ENCODE measurements at places on chromosomes 1 and 21. TPM values are rescaled to one million over a fixed set of nuclear protein-coding genes. Genes with fewer than 3 reads are reported as not detected.

The PLEKHN1 gene
- 3.8 TPM for total RNA-seq

The IER5 gene
- 21.2 TPM for total RNA-seq

The AMPD1 gene
- not detected for total RNA-seq

The LHX8 gene
- not detected for total RNA-seq

The CDC14A gene
- total RNA-seq = 19.4 TPM

The TINAGL1 gene
- 3.0 TPM for total RNA-seq

- no peak for DNase-seq
Measured at GRCh38 chr1:46675549-46676314, 4.1 kb downstream of the TEX38 start.

GRCh38 chr1:6582370-6582769 lies 2.6 kb downstream of the ZBTB48 start:
- no peak for DNase-seq

DNA sequence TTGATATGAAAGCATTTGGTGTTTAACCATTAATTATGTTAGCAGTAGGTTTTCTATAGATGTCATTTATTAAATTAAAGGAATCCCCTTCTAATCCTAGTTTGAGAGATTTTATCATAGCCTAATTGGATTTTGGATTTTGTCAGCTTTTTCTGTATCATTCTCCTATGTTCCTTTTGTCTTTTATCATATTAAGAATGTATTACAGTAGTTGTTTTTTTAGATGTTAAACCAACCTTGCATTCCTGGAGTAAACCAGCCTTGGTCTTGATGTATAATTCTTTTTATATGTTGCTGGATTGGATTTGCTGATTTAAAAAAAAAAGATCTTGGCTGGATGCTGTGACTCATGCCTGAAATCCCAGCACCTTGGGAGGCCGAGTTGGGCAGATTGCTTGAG lies 5.6 kb downstream of the SETDB1 start:
- no peak for DNase-seq

DNA sequence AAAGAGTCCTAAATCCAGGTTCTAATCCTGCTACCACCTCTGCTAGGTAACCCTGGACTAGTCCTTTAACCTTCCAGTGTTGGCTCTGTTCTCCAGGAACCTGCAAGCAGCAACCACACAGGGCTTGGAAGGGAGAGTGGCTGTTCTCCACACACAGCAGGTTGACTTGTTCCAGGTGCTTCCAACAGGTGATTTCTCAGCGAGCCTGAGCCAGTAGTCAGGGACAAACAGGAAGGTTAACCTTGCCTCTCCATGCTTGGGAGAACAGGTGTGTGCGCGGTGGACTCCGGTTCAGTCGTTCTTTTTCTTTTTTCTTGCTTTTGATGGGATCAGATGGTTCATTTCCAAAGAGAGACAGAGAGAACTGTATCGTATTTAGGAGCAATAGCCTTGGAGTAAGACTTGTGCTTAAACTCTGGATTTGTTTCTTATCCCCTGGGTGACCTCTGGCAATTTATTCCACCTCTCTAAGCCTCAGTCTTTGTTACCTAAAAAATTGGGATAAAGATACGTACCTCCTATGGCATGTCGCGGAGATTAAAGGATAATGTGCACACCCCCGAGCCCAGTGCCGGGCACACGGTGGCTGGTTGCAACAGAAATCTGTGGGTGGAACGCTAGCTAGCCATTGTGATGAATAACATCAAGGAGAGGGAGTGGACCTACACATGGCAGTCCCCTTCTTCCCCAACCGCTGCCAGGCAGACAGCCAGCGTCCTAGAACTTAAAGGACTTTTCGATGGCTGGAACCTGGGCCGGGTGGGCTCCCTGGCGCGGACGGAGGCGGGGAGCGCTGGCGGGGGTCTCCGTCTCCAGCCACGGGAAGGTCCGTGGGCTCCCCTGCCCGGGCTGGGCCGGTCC lies 583 bp upstream of the CACHD1 start:
- DNase-seq = peak; percentile 77

DNA sequence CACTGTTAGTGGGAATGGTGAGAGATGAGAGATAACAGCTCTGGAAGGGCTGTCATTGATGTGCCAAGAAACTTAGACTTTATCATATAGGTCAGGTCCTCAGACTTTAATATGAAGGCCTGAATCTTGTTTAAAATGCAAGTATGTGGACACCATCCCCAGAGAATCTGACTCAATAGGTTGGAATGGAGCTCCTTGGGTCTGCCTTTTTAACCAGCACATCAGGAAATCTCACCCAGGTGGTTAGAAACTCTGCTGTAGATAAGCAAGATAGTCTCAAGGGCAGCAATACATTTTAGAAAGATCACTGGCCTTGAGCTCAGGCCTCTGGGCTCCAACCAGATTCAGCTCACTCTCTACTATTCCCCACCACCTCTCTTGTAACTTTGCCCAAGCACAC lies 180.4 kb downstream of the SLC44A5 start:
- DNase-seq = no peak

DNA sequence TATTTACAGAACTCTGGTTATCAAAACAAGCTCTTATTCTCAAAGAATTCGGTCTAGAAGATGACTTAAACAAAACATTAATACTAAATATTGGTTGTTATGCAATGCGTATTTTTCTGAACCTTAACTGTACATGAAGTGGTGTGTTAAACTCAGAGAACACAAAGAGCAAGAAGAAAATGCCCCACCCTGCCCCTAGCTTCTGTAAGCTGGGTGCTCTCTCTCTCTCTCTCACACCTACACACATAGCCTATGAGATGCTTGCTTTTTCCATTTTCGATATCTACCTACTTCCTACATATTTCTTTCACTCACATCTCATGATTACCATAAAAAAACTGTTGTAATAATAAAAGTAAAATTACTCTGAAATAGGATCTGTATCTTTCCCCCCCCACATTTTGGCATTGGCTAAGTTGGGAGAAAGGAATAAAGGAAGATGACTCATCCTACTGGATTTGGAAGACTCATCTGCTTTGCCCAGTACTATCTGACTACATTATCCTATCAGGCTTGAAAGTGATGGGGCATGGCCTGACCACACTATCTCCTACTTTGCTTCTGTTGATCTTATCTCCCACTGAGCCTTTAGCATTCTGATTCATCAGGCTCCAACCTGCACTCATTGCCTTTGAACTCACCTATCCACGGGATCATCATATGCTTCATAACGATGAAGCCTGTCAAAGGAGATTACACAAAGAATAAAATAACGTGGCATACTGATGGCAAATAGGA lies 2.9 kb downstream of the CRYZ start:
- DNase-seq = peak; percentile 53

DNA sequence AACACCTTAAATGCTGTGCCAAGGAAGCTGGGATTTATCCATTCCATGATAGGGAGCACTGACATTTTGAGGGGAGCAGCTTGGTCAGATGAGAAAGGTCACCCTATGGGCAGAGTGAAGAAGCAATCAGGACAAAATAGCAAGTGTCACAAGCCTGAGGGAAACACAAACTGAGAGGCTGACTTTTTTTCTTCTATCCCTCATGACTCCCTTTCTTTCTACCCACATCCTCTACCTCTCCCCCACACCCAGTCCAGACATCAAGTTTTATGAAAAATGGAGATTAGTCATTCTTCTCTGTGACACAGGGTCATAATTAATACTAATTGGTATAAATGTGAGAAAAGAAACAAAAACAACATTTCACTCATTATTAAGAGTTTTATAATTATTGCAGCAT lies 103.1 kb downstream of the SLC25A24 start:
- no peak for DNase-seq

DNA sequence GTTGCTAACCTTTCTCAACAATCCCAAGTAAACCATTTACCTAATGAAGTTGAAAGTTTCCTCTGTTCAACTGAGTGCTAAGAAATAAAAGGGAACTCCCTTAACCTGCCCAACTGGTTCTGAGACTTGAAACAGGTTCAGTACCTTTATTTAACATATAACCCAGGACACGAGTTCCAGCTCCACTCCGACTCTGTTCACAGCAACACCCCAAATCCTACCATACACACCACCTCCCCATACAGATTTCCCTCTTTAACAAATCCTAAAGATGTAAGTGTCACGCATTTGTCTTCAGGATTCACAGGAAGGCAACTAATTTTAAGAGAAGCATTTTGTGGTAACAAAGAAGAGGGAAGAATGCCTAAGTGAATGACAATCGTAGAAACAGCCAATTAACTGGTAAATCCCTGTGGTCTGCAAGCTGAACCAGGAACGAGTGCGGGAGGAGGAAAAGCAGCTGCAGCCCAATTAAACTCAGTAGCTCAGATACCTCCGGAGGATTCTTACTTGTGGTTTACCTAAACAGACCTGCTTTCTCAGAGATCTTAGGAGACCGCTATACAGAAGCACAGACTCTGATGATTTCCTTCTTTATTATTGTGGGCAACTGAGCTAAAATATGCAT lies 134.5 kb upstream of the MAGI3 start:
- DNase-seq = no peak

DNA sequence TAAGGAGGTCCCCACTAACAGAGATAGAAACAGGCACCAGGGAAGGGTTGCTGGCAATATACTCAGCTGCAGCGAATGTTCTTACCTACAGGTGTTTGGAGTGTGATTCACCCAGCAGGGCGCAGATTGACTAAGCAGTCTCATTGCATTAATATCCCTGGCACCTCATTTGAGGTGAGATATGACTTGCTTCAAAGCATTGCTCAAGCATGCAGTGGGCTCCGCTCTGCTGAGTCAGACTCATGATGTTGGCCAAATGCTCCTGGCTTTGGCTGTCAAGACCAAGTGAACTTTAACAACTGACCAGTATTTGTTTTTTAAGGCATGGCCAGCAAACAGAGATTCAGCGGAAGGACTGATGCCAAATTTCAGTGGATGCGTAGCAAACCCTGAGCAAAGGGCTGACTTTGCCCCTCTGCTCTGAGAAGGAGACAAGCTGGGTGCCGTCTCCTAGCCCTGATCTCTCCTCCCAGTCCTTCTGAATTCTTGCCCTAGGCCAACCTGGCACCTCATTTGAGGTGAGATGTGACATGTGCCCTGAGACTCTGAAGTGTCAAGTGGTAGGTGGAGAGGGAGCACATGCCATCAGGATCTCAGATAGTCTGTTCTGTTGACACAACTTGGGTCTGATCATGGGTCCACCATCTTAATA lies 187.1 kb upstream of the COA6 start:
- peak; percentile 72 for DNase-seq

- DNase-seq = peak; percentile 46
Measured at GRCh38 chr1:212683357-212683722, 16.3 kb downstream of the BATF3 start.

- DNase-seq = no peak
Measured at GRCh38 chr1:20497506-20497905, 10.4 kb downstream of the MUL1 start.

DNA sequence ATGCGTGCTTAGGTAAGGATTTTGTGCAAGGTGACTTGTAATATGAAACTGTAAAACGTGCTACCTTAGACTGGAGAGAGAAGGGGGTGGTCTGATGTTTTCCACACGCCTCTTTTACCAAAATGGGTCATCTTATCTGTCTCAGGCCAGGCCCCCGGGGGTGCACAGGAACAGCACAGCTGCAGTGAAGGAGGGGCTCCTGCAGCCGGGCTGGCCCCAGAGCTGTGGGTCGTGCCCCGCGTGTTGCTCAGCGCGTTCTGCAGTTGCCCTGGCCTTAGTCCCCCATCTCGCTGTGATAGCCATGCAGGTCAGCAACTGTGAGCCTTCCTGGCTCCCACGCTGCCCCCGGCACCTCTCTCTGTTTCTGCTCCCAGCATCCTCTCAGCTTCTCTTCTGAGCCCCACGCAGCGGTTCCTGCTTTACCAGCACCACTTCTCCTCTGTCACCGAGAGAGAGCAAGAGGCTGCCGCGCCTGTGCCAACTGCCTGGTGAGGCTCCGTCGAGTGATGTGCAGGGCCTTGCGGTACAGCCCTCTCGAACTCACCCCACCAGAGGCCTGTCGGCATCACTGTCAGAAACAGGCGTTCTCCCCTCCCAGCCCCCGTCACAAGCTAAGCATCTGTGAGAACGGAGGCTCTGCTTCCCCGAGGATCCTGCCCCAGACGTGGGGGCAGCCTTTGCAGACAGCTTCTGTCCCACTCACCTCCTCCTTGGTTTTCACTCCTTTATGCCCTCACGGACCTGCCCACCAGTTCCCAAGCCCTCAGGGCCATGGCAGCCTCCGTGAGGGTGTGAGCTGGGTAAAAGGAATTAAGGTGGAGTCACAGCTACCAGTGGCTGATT lies 73.3 kb downstream of the ADARB1 start:
- no peak for DNase-seq

DNA sequence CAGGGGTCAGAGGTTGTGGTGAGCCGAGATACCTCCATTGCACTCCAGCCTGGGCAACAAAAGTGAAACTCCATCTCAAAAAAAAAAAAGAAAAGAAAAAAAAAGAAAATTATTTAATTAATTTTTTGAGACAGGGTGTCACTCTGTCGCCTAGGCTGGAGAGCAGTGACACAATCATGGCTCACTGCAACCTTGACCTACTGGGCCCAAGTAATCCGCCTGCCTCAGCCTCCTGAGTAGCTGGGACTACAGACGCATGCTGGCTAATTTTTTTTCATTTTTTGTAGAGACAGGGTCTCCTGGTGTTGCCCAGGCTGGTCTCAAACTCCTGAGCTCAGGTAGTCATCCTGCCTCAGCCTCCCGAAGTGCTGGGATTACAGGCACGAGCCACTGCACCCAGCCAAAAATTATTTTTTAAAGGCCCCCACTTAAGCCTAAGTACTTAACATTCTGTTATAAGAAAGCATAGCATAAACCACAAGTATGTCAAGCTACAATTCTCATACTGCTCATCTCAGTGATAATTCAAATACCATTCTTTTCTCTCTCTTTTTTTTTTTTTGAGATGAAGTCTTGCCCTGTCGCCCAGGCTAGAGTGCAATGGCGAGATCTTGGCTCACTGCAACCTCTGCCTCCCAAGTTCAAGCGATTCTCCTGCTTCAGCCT lies 19.9 kb downstream of the NUCKS1 start:
- no peak for DNase-seq

Data from endodermal cell (in vitro differentiated cells).